Activated CD4-positive, alpha-beta T cell treated with anti-CD3 and anti-CD28 coated beads, Interleukin-2, amount 50 U/mL, for 4 hours (primary cell): ENCODE measurements at places on chromosomes 3 and 15.

GRCh38 chr3:8996681-8997121 is 33.4 kb upstream of the RAD18 start:
- DNase-seq = no peak

DNA sequence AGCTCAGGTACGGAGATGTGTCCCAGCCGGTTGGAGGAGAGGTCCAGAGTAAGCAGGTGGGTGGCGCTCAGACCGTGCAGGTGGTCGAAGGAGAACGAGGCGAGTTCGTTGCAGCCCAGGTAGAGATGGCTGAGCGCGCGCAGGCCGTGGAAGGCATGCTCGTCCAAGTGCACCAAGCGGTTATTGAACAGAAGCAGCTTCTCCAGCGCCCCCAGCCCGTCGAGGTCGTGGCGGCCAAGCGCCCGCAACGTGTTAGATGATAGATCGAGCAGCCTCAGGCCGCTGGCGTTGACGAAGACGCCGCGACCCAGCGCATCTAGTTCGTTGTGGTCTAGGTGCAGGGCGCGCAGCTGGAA is 648 bp downstream of the AMIGO3 start:
- no peak for DNase-seq

- no peak for DNase-seq
These were observed 26.8 kb downstream of the EID1 start for GRCh38 chr15:48904758-48905157.

DNA sequence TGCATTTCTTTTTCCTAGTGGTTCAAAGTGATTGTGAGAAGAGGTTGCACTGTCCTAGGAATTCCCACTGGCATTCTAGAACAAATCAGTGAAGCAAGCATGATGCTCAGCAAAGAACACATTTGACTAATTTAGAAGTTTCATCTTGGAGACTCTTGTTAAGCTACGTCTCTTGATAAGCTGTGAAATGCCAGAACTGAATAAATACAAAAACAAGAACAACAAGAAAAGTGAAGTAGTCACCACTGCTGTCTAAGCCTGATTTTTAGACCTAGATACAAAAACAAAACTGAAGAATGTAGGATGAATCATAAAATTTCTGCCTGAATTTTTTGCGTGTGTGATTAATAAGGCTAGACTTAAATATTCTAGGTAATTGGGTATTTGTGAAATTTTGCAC is 1162.4 kb downstream of the TUSC7 start:
- DNase-seq = no peak

GRCh38 chr3:126873416-126873815 is 109.5 kb upstream of the PLXNA1 start:
- DNase-seq = no peak

- DNase-seq = no peak
These were observed 145.9 kb downstream of the TNIK start for GRCh38 chr3:171314341-171314740.

DNA sequence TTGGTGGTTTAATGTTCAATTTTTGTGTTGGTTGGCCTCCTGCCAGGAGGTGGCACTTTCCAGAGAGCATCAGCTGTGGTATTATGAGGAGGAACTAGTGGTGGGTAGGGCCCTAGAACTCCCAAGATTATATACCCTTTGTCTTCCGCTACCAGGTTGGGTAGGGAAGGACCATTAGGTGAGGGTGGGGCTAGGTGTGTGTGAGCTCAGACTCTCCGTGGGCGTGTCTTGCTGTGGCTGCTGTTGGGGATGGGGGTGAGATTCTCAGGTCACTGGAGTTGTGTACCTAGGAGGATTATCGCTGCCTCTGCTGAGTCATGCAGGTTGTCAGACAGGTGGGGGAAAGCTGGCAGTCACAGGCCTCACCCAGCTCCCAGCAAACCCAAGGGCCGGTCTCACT is 187.1 kb downstream of the DPH6 start:
- DNase-seq = no peak

DNA sequence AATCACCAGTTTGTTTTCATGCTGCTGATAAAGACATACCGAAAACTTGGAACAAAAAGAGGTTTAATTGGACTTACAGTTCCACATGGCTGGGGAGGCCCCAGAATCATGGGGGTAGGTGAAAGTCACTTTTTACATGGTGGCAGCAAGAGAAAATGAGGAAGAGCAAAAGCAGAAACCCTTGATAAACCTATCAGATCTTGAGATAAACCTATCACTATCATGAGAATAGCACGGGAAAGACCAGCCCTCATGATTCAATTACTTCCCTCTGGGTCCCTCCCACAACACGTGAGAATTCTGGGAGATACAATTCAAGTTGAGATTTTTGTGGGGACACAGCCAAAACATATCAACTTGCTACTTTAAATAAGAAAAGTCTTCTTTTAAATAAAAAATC is 28.9 kb downstream of the CD200R1L start:
- DNase-seq = no peak

DNA sequence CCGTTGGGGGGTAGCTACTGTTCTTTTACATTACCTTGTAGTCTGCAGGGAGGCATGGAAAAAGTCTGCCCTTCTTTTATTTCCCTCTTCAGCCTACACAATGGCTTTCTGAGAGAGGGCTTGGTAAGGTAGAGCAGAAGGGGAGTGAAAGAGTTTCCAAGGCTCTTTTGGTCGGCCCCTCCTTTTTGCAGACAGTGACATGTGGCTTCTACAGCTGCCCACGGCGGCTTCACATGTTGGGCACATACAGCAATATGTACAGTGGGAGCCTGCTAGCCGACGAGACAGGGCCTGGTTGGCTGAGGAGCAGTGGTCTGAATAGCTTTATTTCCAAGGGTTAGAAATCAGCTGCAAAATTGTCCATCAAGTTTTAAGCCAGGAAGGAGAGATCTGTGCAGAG is 4.0 kb downstream of the INAFM2 start:
- DNase-seq = no peak
